AG10803 (cell line): ENCODE measurements at places on chromosomes 12 and 14.

DNA sequence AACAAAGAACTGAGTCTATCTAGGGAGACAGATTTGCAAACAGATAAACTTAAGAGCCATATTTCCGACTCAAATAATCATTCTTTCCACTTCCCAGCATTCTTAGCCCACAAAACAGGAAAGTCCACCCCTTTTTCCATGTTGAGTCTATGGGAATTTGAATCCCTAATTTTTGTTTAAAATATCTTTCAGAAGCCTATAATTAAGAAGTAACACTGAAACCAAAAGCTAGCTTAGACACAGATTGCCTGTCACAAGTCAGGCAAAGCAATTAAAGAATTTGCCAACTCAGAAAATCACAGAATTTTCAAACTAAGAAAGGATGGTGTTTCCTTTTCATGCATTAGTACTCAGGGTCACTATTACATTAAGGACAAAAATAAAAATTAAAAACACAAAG, 17.0 kb downstream of the ATP2B1 start:
- DNase-seq, result no peak

DNA sequence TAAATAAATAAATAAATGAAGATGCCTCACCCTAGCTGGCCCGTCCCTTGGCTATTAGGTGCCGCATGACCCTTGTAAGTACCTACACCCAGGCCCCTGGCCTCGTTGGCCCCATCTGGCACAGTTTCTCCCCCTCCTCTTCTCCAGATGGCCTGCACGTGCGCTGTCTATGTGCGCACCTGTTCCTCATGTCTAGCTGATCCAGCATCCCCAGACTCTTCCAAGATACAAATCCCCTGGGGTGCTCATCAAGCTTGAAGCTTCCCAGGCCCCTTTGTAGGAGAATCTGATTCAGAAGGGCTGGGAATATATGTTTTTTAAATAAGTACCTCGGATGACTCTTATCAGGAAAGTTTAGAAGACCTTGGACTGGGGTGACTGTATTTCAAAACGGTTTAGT, 133.3 kb downstream of the CHST11 start:
- DNase-seq, result no peak

DNA sequence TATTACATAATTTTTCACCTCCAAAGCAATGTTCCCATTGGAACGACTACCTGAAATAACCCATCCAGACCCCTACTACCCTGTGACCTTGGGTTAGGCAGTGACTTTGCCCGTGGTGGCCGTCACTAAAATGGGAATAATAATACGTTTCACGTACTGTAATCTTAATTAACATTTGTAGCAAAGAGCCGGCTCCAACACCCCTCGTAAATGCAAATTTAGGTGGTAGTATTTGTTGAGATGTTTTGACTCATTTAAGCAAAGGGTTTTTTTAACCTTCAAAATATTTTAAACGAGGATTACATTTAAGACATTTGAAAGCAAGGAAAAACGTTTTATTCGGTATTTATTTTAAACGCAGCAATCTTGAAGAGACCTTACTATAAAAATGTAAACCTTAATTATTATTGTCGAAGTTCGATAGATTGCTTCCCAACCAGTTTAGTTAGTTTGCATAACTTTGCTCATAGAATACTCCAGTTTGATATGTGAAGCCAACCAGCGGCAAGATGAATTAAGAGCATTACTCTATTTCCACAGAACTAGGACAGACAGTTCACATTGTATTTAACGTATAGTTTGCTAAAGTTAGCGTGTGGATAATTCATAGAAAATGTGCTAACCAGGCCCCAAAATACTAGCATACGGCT, 1.4 kb upstream of the ARID2 start:
- DNase-seq, result no peak

DNA sequence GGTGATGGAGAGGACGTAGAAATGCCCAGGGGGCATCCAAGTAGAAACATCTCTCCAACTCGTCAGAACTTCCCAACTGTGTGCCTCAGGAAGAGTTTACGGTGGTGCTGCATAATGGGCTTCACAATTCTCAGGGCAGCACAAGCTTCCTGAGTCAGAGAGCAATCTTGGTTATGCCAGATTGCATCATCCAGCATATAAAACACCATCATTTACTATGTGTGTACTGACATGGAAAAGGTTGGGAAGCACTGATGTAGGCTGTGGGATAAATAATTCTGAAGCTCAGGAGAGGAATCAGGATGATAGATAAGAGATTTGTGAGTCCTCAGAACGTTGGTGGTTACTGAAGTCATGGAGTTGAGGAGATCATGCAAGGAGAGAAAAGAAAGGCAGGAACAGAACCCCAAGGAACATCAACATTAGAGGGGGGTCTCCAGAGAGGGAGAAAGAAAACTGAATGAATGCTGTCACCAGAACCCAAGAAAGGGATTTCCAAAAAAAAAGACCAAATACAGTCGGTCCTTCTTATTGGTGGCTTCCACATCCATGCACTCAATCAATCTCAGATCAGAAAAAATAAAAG, 4.7 kb upstream of the NCKAP5L start:
- peak; percentile 87 for DNase-seq

GRCh38 chr14:104419865-104420505, 159.6 kb upstream of the C14orf180 start:
- no peak for DNase-seq

DNA sequence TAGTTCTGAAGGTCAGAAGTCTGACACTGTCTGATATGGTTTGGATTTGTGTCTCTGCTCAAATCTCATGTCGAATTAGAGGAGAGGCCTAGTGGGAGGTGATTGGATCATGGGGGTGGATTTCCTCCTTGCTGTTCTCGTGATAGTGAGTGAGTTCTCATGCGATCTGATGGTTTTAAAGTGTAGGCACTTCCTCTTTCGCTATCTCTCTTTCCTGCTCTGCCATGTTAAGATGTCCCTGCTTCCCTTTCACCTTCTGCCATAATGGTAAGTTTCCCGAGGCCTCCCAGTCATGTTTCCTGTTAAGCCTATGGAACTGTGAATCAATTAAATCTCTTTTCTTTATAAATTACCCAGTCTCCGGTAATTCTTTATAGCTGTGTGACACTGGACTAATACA, 84.1 kb upstream of the TMTC1 start:
- no peak for DNase-seq

- no peak for DNase-seq
Measured at GRCh38 chr12:38350342-38351174, 34.0 kb downstream of the ALG10B start.

GRCh38 chr14:101351146-101351545, 210.1 kb upstream of the DIO3 start:
- DNase-seq, result no peak
